ENCODE measurements at places on chromosomes 4 and X.

GRCh38 chr4:180219080-180219479 lies 2024.1 kb upstream of the TENM3 start:
- DNase-seq: no peak

GRCh38 chr4:145732001-145732815 lies 52.3 kb downstream of the C4orf51 start:
- DNase-seq: no peak

DNA sequence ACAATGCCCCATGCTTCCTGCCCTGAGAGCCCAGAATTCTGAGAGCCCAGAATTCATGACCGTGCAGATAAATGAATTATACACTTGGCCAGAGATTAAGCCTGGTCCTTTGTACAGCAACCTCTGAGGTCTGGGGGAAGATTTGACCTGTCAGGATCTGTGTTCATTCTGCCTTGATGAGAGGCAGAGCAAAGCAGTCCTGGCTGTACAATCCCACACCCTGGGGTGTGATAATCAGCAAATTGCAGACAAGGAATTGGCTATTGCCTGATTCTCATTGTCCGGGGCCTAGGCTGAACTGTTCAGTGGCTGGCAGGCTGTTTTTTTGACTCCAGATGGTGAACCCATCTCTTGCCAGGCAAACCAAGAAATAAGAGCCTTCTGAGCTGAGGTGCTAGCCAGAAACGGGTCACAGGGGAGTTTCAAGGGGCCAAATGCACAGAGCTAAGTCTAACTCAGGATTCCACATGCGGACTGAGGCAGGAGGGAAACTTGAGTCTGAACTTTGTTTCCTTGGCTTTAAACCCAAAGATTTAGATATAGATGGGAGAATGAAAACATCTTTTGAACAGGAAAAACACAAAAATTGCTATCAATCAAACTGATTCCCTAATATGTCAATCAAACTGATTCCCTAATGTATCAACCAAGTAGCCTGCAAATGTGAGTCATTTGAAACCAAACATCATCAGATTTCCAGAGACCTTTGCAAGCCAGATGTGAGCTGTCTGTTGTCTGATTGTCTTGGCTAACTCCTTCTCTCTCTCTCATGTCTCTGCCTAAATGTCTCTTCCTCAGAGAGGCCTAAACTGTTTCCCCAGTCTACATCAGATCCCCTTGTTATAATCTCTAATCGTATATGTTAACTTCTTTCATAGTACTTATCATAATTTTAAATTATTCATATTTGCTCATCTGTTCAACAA lies 159.3 kb downstream of the ATG4A start:
- no peak for DNase-seq

GRCh38 chrX:12292996-12293765 lies 154.9 kb downstream of the FRMPD4 start:
- no peak for DNase-seq

DNA sequence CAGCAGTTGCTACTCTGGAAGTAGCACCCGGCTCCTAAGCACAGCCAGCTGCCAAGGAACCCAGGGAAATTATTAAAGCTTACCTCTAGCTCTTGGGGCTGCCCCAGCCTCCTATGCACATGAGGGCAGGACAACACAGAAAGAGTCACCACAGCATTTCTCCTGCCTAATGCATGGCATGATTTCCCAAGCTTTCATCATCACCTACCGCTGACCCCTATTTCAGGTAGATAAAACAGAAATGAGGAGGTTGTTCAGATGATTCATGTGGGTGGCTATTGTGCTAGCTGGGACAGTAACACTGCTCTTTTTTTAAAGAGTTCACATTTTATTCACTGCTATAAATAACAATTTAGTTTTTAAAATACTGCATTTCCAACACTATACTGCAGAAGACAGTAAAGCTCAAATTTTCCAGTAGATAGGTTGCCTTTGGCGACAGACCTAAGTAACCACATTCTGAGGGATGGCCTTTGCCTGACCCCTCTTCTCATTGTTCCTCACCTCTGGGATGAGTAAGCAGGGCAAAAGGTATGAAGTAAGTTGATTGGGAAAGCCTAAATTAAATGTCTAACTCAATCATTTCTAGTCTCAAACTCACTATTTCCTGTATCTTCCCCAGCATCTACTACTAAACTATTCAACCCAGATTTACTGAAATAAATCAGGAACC lies 16.7 kb downstream of the CASK start:
- no peak for DNase-seq

- DNase-seq: no peak
Measured at GRCh38 chr4:163171590-163171989, 4.9 kb upstream of the NAF1 start.

DNA sequence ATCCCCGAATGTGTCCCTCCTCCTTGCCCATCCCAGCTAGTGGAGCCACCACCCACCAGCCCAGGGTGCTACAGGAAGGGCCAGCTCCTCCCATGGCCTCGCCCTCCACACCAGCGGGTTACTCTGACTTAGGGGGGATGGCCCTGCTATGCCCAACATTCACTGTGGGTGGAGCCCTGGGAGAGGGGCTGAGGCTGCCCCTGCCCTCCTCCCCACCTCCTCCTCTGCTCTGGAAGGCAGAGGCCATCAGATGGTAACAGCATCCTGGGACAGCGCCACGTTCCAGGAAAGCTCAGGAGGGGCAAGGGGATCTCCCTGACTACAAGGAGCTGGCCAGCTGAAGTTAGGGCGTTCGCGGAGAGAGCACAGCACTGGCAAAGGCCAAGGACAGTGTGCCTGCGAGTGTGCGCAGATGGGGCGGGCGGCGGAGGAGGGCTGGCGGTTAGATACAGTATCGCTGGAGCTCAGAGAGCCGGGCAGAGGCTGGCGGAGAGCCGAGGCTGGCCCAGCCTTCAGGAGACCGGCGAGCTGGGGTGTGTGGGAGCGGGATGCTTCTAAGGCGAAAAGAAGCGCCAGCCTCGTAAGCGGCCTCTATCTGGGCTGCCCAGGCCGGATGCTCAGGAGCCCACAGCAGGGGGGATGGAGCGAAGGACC lies 1.5 kb downstream of the JAKMIP1 start:
- no peak for DNase-seq

- no peak for DNase-seq
Measured at GRCh38 chrX:131764216-131764615, 220.3 kb downstream of the OR13H1 start.

DNA sequence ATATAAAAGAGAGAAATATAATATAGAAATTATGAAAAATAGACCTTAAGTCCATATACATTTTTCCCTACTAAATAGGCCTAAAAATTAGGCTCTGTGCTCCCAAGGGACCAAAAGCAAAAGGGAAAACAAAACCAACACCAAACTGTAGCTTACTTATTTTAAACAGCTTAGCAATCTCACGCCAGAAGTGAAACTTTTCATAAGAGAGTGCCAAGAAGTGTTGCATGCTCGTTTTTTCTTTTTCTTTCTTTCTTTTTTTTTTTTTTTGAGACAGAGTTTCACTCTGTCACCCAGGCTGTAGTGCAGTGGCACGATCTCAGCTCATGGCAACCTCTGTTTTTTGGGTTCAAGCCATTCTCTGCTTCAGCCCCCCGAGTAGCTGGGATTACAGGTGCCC lies 250.4 kb downstream of the TMA16 start:
- no peak for DNase-seq

GRCh38 chrX:118350221-118350620 lies 4.3 kb downstream of the WDR44 start:
- no peak for DNase-seq

GRCh38 chr4:13483768-13484121 lies 395 bp downstream of the RAB28 start:
- no peak for DNase-seq

- DNase-seq: no peak
Measured at GRCh38 chr4:163618845-163619244, 124.4 kb downstream of the TMA16 start.

GRCh38 chr4:146178126-146178525 lies 2.6 kb downstream of the LSM6 start:
- no peak for DNase-seq

- no peak for DNase-seq
Measured at GRCh38 chr4:98993419-98994071, 2.0 kb upstream of the METAP1 start.

GRCh38 chr4:107885865-107886264 lies 45.5 kb upstream of the CYP2U1 start:
- no peak for DNase-seq

- no peak for DNase-seq
Measured at GRCh38 chr4:83757121-83757621, 221.3 kb downstream of the GPAT3 start.

DNA sequence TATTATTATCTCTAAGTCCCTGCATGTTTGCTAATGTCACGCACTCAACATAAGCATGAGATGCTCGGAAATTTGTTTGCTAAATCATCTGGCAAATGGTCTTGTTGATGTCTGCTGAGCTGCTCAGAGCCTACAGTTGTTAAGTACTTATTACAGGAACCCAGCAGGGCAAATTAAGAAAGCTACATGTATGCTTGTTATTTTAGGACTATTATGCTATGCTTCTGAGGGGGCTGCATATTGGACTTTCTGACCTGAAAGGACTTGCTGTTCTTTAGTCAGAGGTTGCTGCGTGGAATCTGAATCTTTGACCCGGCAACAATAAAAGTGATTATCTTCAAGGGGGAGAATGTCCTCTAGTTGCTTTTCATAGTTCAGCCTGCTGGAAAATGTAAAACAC lies 36.3 kb upstream of the TENM3 start:
- DNase-seq: no peak

DNA sequence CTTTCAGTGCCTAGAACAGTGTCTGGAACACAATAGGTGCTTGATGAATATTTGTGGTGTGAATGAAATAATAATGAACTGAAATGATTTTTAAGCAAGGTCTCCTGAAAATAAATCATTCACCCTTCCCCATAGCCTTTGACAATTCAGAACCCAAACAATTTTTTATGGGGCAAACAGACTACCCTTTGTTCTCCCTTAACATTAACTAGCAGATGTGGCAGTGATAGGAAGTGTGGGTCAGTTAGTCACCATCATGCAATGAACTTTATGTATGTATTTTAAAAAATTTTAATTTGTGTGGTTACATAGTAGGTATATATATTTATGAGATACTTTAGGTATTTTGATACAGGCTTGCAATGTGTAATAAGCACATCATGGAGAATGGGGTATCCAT lies 27.2 kb upstream of the CD40LG start:
- DNase-seq: no peak

DNA sequence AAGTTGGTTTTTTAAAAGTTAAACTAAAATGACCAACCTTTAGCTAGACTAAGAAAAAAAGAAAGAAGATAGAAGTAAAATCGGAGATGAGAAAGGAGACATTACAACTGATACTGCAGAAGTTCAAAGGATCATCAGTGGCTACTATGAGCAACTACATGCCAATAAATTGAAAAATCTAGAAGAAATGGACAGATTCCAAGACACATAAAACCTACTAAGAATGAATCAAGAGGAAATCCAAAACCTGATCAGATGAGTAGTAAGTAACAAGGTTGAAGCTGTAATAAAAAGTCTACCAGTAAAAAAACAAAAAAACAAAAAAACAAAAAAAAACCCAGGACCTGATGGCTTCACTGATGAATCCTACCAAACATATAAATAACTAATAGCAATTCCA lies 16.1 kb downstream of the IQCM start:
- DNase-seq: no peak

- DNase-seq: no peak
Measured at GRCh38 chr4:82688091-82688795, 110.4 kb downstream of the SCD5 start.

- no peak for DNase-seq
Measured at GRCh38 chr4:60042941-60043340, 1157.2 kb upstream of the ADGRL3 start.

GRCh38 chr4:36004204-36004851 lies 240.0 kb downstream of the ARAP2 start:
- no peak for DNase-seq

- no peak for DNase-seq
Measured at GRCh38 chr4:10272511-10272910, 155.9 kb upstream of the WDR1 start.
